GM23248 (cell line): ENCODE measurements at places on chromosomes 4 and X. TPM values are rescaled to one million over a fixed set of nuclear protein-coding genes. Genes with fewer than 3 reads are reported as not detected.

DNA sequence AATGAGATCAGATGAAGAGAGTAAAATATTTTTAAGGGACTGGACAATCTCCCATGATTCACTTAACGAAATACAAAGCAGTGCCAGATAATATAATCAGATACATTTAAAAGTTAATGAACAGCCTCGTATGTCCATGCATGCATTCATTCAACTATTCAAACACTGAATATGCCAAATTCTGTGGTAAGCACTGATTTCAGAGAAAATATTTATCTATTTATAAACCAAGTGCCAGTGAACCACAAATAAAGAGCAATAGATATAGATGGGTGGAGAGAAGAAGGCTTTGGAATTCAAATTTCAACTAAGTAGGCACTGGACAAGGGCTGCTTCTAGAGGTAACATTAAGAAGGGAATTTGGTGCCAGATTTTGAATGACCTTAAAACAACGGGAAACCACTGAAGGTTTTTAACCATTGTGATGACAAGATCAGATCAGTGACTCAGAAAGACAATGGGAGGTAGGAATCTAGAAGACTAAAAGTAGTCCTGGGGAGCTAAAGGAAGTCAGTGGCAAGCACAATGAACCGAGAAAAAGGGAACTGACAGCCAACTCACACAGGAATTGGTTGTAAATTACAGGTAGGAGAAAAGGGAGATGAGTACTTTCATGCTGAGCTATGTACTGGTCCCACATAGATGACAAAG is 14.2 kb downstream of the ELOVL6 start:
- DNase-seq = peak; percentile 39

GRCh38 chr4:139015948-139016471 is 429 bp downstream of the NOCT start:
- DNase-seq = peak; percentile 61

GRCh38 chr4:42330002-42330592 is 67.2 kb upstream of the SHISA3 start:
- no peak for DNase-seq

- DNase-seq = no peak
These were observed 459.6 kb downstream of the CCSER1 start for GRCh38 chr4:90586799-90587198.

DNA sequence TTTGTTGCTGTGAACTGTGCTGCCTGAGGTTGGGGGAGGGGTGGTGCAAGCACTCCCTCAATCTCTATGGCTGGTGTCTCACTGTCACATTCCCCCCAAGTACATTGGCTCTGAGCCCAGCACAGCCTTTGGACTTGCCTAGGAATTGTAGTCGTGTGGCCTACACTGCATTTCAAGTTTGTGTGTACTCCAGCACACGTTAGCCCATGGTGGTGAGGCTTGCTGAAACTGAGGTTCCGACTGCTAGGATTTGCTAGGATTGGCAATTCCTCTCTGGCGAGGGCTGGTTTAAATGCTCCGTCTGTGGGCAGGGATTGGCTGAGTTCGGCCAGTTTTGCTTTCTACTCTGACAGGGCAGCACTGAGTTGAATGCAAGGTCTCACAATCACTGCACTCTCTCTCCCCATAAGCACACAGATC is 121.7 kb upstream of the CXXC4 start:
- DNase-seq = no peak

DNA sequence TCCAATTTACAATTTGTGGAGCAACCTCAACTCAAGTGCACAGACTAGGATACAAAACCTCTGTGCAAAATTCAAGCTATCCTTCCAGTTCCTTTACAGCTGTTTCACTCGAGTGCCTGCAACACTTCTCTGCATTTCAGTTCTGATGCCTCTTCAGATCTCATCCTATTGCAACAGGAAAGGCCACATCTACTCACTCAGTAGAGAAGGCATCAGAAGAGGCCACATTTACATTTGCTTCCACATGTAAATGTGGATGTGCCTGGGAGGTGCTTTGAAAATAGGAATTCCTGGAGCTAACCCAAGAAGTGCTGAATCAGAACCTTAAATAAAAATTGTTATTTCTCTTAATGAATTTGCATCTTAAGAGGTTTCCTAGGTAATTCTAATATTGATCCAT is 45.8 kb upstream of the SERTM2 start:
- no peak for DNase-seq

- no peak for DNase-seq
These were observed 735.6 kb downstream of the GLUD2 start for GRCh38 chrX:121782976-121783375.

DNA sequence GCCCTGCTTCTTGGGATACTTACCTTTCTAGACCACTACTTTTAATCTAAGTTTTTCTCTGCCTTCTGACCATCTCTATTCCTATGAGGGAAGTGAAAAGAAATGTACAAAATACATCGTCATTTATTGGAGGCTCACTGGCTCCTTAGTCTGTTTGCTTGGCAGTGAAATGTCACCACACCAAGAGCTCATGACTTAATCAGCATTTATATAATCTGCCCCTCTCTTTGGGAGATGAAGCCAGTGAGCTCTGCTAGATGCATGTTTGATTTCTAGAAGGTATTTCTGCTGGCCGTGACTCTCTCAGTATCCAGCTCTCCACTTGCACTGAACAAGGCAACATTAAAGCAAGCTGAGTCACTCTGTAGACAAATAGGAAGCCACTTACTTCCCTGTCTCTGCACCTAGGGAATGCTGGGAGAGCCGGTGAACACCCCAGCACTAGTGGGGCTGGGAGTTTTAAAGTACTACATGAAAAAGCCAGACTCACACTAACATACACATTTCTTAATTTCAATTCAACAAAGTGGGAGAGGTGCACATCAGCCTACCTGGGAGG is 79.1 kb downstream of the MID1IP1 start:
- DNase-seq = peak; percentile 35

DNA sequence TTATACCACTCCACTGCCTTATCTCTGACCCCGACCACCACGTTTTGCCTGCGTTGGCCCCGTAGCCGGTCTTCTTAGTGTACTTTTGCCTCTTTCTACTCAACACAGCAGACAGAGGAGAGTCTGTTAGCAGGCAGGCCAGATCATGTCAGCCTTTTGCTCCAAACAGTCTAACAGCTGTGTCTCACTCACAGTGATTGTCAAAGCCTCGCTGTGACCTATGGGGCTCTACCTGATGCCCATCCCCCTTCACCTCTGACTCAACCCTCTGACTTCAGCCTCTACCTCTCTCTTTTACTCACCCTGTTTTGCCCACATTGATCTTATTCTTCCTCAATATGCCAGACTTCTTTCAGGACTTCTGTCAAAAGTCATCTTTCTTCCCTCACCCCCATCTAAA is 127.1 kb downstream of the TRIML1 start:
- no peak for DNase-seq

SCD5 gene
- 37.6 and 39.8 TPM in 2 replicates for total RNA-seq

NAP1L3 gene
- 11.0 and 13.0 TPM in 2 replicates for total RNA-seq

STK32B gene
- total RNA-seq = 6.1 and 6.4 TPM in 2 replicates

MAMLD1 gene
- total RNA-seq = 4.1 and 23.1 TPM in 2 replicates

ARHGAP36 gene
- total RNA-seq = not detected in 2 replicates

MAGEA11 gene
- not detected in 2 replicates for total RNA-seq
